Activated CD4-positive, alpha-beta T cell treated with anti-CD3 and anti-CD28 coated beads for 24 hours (primary cell): ENCODE measurements at places on chromosomes 13 and 19.

- no peak for DNase-seq
Measured at GRCh38 chr13:96460609-96461008, 370.7 kb downstream of the HS6ST3 start.

DNA sequence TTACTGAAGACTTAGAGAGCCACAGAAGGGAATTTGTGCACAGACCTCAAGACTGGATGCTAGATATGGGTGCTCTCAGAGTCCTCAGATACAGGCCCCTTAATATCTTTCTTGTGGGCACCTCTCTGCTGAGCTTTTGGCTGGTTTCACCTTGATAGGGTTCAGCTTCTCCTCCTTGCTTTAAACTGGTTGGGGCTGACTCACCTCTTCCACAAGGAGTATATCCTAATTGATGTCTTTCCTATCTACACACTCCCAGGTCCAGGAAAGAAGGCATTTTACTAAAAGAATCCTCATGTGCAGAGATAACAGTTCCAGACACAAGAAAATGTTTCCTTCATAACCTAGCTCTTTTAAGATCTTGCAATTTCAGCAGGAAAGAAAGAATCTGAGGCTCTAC, 284.4 kb downstream of the NDFIP2 start:
- no peak for DNase-seq

- DNase-seq, result no peak
Measured at GRCh38 chr13:73370066-73370465, 311.3 kb downstream of the KLF5 start.

- DNase-seq, result no peak
Measured at GRCh38 chr13:49567491-49567890, 17.9 kb downstream of the RCBTB1 start.

- DNase-seq, result no peak
Measured at GRCh38 chr13:27827646-27828045, 35.4 kb downstream of the GSX1 start.

DNA sequence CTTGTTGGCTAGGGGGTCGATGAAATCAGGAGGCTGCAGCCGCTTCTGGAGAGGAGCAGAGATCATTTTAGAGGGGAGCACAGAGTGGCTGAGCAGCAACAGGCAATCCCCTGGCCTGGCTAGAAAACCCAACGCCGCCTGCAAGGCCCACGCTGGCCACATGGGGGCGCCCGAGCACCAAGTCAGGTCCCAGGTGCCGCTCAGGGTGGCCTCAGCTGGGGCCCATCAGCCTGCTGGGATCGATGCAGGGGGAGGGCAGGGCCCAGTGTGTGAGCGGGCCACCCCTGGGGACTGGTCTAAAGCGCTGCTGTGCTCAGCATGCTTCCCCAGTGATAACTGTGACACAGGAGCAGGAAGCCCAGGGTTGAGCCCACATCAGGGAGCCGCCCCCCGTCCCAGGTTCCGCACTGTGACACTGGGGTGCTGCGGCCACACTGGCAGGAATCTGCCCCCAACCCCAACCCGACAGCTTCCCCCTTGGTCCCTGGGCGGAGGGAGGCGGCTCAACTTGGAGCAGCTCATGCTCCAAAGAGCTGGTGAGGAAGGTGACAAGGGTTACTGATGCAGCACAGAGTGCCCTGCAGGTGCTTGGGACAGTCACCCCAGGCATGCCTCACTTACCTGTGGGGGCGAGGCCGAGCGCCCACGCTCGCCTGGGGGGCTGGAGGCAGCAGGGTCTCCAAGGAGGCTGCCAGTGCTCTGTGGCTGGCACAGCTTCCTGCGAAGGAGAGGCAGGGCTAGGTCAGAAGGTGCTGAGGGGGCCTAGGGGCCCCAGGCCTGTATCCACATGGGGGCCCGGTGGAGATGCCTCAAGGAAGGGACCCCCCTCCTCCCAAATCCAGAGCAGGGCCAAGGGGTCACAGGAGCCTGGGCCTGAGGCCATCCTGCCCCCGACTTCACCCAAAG, 13.3 kb upstream of the ISYNA1 start:
- DNase-seq, result peak; percentile 89

- DNase-seq, result no peak
Measured at GRCh38 chr19:41217741-41218140, 1.3 kb upstream of the AXL start.

DNA sequence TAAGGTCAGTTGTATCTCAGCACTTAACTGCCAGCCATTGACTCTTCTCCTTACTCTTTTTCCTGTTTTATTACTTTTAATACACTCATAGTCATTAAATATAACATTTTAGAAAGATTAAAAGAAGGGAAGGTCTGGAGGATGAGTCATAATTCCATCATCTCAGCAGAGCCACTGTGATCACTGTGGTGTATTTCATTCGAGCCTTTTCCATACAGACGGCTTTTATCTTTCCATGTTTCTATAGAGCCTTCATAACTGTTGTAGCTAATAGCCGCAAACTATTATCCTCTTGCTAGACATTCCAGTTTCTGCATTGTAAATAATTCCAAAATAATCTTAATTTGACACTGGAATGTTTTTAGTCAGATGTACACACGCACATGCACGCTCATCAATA, 4.7 kb upstream of the FLT1 start:
- no peak for DNase-seq

- DNase-seq, result no peak
Measured at GRCh38 chr19:41123716-41124294, 9.6 kb downstream of the CYP2F1 start.

GRCh38 chr19:32129141-32129540, 216.3 kb upstream of the ZNF507 start:
- DNase-seq, result no peak

DNA sequence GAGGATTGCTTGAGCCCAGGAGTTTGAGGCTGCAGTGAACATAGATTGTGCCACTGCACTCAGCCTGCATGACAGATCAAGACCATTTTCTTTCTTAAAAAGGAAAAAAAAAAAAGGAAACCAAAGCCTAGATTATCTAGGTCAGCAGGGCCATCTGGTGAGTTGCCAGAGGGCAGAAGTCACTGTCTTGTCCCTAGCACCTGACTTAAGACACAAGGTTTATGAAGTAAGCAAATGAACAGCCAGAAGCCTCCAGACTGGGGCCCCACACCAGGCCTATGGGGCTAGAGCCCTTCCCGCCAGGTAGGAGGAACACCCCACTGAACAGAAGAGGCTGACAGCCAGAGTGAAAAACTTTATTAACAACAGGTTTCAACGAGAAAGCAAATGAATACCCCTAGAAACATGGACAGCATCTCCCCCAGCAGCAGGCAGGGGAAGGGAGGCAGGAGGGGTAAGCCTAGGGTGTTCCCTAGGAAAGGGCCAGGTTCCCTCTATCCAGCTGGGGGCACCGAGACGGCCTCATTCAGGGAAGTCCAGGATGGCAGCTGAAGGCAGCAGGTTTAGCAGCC, 1.2 kb downstream of the WDR83 start:
- DNase-seq, result no peak

- DNase-seq, result no peak
Measured at GRCh38 chr13:50318887-50319286, 303.6 kb downstream of the KCNRG start.

DNA sequence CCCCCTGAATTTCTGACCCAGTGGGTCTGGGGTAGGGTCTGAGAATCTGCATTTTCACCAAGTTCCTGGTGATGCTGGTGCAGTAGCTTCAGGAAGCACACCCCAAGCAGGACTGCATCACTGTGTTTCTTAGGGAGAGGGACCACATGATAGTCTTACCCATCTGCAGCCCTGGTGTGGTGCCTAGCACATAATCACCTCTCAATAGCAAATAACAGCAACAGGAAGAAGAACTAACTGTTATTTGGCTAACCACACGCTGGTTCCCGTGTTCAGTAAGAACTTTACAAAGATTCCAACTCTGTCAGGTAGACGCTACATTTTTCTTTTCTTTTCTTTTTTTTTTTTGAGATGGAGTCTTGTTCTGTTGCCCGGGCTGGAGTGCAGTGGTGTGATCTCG, 41.9 kb upstream of the SPATA13 start:
- DNase-seq, result no peak

GRCh38 chr19:42048992-42049391, 21.0 kb downstream of the GRIK5 start:
- DNase-seq, result no peak

DNA sequence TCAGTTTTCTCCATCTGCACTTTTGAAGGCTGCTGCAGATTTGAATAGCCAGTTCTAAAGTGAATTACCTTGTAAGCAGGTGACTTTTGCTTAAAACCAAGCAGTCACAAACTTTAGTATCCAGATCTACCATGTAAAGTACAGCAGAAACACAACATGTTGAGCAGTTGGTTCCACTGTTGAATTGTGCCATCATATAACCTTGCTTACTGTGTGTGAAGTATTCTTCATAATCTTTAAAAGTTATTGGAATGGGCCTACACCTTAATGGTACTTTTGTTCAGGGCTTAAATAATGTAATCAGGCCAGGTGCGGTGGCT, 23.2 kb upstream of the MTUS2 start:
- no peak for DNase-seq

DNA sequence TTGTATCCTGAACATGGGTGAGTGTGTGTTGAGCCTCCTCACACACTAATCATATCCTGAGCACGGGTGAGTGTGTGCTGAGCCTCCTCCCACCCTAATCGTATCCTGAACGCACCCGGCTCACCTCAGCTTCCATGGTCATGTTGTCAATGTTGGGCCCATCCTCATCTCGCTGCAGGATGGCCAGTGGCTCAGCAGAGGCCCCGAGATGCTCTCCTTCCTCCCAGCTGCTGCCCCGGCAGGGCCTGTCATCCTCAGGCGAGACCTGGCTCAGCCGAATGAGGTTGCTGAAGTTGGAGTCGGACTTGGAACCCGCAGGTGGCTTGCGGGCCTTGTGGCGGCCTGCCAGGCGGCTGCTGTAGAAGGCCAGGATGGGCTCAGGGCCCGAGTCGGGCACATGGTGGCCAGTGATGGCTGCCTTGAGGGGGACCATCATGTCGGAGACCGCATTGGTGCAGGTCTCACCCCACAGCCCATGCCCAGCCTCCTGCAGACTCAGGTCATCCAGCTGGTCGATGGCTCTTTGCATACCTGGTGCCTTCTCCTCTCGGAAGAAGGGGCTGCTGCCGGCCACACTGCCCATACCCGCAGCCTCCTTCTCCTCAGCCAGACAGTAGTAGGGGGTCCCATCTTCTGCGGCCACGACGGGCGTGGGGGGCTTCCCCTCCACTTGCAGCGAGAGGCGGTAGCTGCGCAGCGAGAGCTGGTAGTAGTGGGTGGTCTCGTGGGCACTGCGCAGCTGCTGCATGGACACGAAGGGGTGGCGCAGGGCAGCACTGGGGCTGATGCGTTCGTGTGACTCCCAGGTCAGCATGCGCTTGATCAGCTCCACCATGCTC, 9.6 kb downstream of the HIPK4 start:
- no peak for DNase-seq
